ENCODE measurements at places on chromosomes 11 and 22. TPM values are rescaled to one million over a fixed set of nuclear protein-coding genes. Genes with fewer than 3 reads are reported as not detected.

FGF3 gene
- not detected for polyA plus RNA-seq

CHRM4 gene
- polyA plus RNA-seq = 2.0 TPM

GRCh38 chr11:130710497-130711012, 205.7 kb downstream of the SNX19 start:
- no peaks in the 10 kb centered on the region for H3K4me1 ChIP-seq

DNA sequence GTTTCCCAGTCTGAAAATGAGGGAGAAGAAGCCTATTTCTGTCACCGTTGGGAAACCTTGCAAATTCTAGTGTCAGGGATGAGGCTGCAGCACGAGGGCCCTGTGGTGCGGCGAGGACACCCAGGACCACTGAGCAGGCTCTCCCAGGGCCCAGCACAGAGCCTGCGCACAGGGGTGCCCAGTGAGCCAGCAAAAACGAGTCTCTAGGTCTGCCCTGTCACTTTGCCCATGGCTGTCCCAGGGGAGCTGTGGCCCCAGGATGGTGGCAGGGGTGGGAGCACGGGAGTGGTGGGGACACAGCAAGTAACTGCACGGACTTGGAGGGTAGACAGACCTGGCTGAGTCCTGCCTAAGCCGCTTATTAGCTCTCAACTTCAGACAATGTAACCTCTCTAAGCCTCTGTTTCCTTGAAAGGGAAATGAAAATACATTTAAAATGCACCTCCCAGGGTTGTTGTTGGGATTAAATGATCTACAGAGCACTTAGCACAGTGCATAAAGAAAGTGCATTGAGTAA, 44.2 kb downstream of the DSCAML1 start:
- peak; percentile 28 for DNase-seq
- no peak overlapping the region for H3K27ac ChIP-seq
- H3K36me3 ChIP-seq = no peaks in the 10 kb centered on the region
- no peaks in the 10 kb centered on the region for H3K4me1 ChIP-seq
- H3K4me3 ChIP-seq = no peak overlapping the region
- H3K27me3 ChIP-seq = no peaks in the 10 kb centered on the region

GRCh38 chr11:66020618-66021357, 5.5 kb downstream of the CATSPER1 start:
- peaks cover 32% of the 10 kb centered on the region for H3K4me1 ChIP-seq
- peak overlapping the region; percentile 27 for H3K4me3 ChIP-seq
- no peaks in the 10 kb centered on the region for H3K36me3 ChIP-seq

- DNase-seq = no peak
- H3K36me3 ChIP-seq = no peaks in the 10 kb centered on the region
- no peaks in the 10 kb centered on the region for H3K4me1 ChIP-seq
- no peak overlapping the region for H3K27ac ChIP-seq
These were observed 2.7 kb downstream of the HBG1 start for GRCh38 chr11:5246772-5247471.

DNA sequence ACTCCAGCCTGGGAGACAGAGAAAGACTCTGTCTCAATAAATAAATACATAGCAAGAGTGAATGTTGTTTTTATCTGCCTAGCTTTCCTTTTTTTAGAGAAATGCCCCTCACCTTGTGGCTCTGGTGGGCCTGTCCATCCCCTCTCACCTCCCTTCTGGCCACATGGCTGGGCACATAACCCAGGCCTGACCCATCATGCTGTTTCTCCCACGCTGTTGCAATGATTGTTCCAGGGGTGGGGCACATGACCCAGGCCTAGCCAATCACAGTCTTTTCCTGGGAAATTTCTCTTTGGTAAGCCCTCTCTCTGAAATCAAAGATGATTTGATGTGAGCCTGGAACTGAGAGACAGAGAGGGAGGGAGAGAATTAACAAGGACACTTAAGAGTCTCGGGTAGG, 5.5 kb upstream of the CYTH4 start:
- H3K4me3 ChIP-seq = no peak overlapping the region
- H3K27ac ChIP-seq = no peak overlapping the region
- peaks cover 89% of the 10 kb centered on the region for H3K4me1 ChIP-seq
- DNase-seq = peak; percentile 40
- H3K27me3 ChIP-seq = no peaks in the 10 kb centered on the region
- H3K36me3 ChIP-seq = no peaks in the 10 kb centered on the region

DNA sequence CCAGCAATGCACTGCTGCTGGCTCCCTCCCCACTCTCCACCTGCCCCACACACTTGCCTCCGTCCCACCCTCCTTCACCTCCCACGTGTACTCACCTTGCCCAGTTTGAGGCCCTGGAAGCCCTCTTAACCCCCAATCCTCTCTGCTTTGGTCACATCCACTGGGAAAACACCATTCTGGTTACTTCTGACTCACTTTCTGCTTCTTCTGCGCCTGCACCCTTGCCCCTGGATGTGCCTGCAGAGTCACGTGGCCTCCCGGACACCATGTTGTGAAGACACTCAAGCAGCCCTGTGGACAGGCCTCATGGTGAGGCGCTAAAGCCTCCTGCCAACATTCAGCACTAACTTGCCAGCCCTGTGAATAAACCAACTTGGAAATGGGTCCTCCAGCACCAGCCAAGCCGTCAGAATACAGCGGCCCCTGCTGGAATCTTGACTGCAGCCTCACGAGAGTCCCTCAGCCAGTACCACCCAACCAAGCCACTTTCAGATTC, 2.6 kb upstream of the NAALADL1 start:
- no peak for DNase-seq
- H3K27me3 ChIP-seq = no peaks in the 10 kb centered on the region
- H3K4me1 ChIP-seq = no peaks in the 10 kb centered on the region
- H3K27ac ChIP-seq = no peak overlapping the region
- H3K4me3 ChIP-seq = no peak overlapping the region

DNA sequence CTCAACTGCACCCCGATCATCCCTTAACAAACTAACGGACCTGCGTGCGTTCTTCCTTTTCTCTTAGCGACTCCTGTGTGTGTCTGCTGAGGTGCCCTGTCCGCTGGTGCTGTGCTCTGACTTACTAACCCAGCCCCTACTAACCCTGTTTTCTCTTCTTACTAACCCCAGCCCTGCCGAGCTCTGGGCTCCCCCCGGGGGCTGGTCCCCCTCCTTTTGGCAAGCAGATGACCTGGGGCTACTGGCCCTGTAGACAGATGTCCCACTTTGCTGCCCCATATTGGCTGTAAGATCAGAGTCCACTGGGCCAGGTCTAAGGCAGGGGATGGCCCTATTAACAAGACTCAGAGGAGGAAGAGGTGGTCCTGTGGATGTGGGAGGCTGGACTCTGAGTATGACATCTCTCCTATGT, 14.7 kb downstream of the MIAT start:
- peak overlapping the region; percentile 68 for H3K4me3 ChIP-seq
- no peaks in the 10 kb centered on the region for H3K27me3 ChIP-seq
- H3K36me3 ChIP-seq = peaks cover 7% of the 10 kb centered on the region
- H3K27ac ChIP-seq = peak overlapping the region; percentile 92
- H3K4me1 ChIP-seq = peaks cover 31% of the 10 kb centered on the region
- DNase-seq = peak; percentile 87

GRCh38 chr22:25689631-25690030, 52.4 kb upstream of the MYO18B start:
- no peaks in the 10 kb centered on the region for H3K4me1 ChIP-seq
- H3K36me3 ChIP-seq = peaks cover 25% of the 10 kb centered on the region

GRCh38 chr22:35315855-35316745, 16.4 kb downstream of the TOM1 start:
- DNase-seq = peak; percentile 64
- H3K27ac ChIP-seq = no peak overlapping the region
- H3K4me3 ChIP-seq = no peak overlapping the region
- peaks cover 49% of the 10 kb centered on the region for H3K4me1 ChIP-seq
- H3K36me3 ChIP-seq = peaks cover 39% of the 10 kb centered on the region

DNA sequence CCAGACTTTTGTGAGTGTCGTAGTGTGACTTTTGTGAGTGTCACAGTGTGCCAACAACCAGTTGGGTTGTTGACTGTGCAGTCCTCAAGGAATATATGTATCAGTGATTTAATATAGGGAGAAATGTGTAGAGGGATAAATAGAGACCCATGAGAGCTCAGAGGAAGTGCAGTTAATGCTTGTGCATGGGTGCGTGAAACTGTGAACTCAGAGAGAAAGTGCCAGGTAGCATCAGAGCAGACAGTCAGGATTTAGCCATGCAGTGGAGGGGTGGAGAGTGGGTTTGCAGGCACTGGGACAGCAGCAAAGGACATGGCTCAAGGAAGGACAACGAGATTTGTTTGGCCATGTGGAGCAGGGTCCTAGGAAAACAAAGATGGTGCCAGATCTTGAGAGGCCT, 33.6 kb downstream of the YWHAH start:
- DNase-seq = no peak
- no peak overlapping the region for H3K4me3 ChIP-seq
- no peaks in the 10 kb centered on the region for H3K36me3 ChIP-seq
- no peaks in the 10 kb centered on the region for H3K27me3 ChIP-seq
- no peak overlapping the region for H3K27ac ChIP-seq

DNA sequence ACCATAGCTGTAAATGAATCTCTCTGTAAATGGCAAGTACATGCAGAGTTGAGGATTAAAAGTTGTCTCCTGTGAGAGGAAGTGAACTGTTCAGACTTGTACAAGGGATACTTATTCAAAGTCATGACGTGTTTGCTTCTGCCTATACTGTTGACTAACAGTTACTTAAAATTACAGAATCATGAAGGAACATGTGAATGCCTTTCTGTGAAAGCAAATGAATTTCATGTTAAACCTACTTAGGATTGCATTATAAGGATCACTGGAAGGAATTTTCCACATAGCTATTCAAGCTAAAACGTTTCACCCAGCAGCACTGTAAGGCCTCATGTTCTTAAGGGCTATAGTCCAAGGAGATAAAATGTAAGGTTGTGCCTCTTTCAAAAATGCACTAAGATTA, 93.4 kb upstream of the BIRC3 start:
- H3K27me3 ChIP-seq = no peaks in the 10 kb centered on the region
- no peaks in the 10 kb centered on the region for H3K4me1 ChIP-seq
- H3K36me3 ChIP-seq = no peaks in the 10 kb centered on the region
- DNase-seq = no peak
- H3K27ac ChIP-seq = no peak overlapping the region

- H3K27ac ChIP-seq = no peak overlapping the region
- H3K27me3 ChIP-seq = no peaks in the 10 kb centered on the region
- no peaks in the 10 kb centered on the region for H3K4me1 ChIP-seq
- no peak overlapping the region for H3K4me3 ChIP-seq
These were observed 13.6 kb upstream of the APOL5 start for GRCh38 chr22:35703861-35704584.

- peaks cover 40% of the 10 kb centered on the region for H3K4me1 ChIP-seq
- no peak overlapping the region for H3K4me3 ChIP-seq
- H3K36me3 ChIP-seq = peaks cover 39% of the 10 kb centered on the region
- H3K27ac ChIP-seq = no peak overlapping the region
- peak; percentile 10 for DNase-seq
These were observed 110.9 kb upstream of the GRK3 start for GRCh38 chr22:25453557-25453956.

DNA sequence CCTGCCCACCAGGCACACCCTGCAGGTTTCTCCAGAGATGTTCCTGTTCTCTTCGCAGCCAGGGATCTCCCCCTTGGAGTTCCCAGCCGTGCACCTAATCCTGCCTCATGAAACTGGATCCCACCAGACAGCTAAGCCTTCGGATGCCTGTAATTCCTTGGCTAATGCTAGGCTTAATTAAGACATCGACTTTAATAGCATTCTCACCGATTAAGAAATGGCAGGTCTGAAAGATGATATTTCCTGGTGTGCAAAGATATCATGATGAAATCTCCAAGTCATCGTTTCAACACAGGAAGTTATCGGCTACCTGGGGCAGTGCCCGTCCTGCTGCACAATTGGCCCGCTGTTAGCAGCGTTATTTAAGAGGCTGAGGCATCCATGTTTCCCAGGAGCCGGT, 41.5 kb upstream of the CCND1 start:
- no peak for DNase-seq
- no peaks in the 10 kb centered on the region for H3K4me1 ChIP-seq

DNA sequence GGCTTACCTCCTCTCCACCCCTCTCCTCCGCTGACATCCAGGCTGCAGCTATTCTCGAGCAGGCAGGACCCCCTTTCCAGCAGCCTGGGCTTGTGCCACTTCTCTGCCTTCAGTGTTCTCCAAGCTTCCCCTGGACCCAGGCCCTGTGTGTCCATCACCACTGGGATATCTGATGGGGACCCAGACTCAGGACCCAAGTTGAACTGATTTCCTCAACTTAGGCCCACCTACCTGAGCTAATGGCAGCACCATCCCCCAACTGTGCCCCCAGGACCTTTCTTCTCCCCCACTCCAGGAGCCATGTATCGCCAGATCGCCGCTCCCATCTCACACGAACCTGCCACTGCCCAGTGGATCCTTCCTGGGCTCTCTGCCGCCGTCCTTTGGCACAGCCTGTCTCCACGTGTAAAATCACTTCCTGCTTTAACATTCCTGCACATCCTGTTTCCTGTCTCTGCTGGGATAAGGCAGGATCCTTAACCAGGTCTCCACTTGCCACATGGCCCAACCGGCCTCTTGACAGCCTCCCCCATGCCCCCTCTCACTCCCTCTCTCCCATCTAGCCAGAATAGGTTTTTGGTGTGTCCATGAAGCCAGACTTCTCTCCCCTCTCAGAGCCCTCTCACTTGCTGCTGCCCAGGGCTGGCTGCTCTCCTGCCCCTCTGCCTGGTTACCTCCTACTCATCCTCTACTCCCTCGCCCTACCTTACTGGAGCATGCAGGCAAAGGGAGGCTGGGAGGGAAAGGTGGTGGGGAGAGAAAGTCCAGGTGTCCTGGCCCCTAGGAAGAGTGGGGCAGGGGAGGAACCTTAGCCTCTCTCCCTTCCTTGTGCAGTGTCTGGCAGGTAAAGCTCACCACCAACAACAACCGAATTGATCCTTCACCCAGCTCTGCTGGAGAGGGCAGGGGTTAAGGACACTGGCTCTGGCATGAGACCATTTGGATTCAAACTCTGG, 9.4 kb downstream of the SPATA19 start:
- peaks cover 5% of the 10 kb centered on the region for H3K27me3 ChIP-seq
- no peak for DNase-seq
- no peak overlapping the region for H3K27ac ChIP-seq
- no peaks in the 10 kb centered on the region for H3K4me1 ChIP-seq
- H3K4me3 ChIP-seq = no peak overlapping the region

All from spleen (tissue), 13 donors.